Cerebellar nuclear complex (tissue), 1 donor: ENCODE measurements at places on chromosomes 13 and 19.

GRCh38 chr13:107743983-107744382 lies 471.4 kb downstream of the LIG4 start:
- no peak for DNase-seq

GRCh38 chr13:46571189-46571908 lies 18.4 kb downstream of the LRCH1 start:
- DNase-seq, result peak; percentile 54

- DNase-seq, result no peak
These were observed 14.5 kb downstream of the ARHGEF7 start for GRCh38 chr13:111129465-111130115.

- no peak for DNase-seq
These were observed 8.0 kb upstream of the GPR183 start for GRCh38 chr13:99315186-99315585.

DNA sequence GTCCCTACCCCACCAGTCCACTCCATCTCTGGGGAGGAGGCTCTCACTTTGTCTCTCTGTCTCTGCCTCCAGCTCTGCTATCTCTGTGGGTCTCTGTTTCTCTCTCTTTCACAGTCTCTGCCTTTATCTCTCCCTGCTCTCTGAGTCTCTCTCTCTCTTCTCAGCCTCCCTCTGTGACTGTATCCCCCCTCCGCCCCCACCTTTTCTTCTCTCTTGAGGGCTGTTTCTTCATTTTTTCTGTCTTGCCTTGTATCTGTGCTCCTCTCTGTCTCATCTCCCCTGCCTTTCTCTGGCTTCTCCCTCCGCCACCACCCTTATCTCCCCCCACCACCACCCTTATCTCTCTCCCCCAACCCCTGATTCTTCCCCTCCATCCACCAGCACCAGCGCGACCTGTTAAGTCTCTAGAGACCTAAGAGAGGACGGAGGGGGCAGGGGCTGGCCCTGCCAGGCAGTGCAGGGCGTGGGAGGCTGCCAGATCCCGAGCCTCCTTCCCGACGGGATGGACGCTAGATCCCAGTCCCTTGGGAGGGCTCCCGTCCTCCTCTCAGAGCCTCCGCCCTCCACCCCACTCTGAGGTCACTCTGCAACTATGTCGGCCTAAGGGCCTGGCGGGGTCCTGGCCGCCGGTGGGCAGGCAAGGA lies 1.0 kb downstream of the AXL start:
- DNase-seq, result no peak

- no peak for DNase-seq
These were observed 15.0 kb downstream of the MAU2 start for GRCh38 chr19:19335408-19336158.

- DNase-seq, result no peak
These were observed 661 bp upstream of the MIR17HG start for GRCh38 chr13:91346850-91347201.

DNA sequence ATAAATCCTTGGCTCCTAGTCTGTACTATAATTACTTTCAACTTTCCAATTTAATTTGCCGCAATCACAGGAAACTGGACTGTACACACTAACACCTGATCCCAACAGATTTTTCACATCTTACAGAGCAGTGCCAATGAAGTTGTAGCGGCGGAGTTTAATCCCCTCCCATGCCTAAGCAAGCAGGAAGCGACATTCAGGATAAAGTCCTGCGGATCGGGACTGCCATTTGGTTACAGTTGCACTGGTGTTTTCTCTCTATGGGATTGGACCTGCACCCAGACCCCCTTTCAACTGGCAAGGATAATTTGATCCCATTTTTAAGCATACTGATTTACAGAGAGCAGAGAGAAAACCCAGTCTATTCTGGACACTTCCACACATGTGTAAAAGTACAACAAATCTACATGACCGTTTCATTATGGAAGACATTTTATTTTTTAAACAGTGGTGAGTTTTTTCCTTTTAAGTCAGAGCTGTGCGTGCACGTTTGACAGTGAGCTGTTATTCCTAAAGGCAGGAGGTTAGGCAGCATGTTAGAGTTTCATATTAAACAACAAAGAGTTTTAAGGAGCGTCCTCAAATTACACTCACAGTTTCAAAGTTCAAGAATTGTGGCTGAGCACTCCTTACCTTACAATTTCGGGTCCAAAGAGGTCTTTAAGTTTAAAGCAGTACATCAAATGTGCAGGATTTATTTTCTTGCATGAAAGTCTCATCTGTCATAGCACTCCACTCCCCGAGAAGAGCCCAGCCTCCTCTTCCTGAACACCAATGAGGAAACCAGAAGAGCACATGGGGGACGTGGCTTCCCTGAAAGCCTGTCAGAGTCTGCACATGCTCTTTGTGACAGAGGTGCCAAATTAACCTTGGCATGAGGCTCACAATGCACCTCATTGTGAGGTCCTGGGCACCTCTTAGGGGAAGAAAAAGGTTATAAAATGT lies 141.6 kb upstream of the RFC3 start:
- DNase-seq, result no peak

- no peak for DNase-seq
These were observed 161.7 kb downstream of the FGF14 start for GRCh38 chr13:102240110-102240509.

DNA sequence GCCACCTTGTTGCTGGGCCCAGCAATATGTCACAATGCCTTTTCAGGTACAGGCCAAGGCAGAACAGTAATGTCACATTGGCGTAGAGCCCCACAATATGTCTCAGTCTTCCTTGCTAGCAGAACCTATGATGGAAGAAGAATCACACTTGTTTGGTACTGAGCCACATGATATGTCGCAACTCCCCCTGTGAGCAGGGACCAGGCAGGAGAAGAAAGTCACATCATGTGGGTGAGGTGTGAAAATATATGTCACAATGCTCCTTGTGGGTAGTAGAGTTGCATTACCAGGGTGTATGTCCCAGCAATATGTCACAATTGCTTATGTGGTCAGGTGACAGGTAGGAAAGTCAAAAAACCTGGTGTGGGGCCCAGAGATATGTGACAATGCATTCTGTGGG lies 7.1 kb upstream of the ZNF91 start:
- no peak for DNase-seq

GRCh38 chr13:109728791-109729731 lies 57.3 kb downstream of the IRS2 start:
- DNase-seq, result no peak

DNA sequence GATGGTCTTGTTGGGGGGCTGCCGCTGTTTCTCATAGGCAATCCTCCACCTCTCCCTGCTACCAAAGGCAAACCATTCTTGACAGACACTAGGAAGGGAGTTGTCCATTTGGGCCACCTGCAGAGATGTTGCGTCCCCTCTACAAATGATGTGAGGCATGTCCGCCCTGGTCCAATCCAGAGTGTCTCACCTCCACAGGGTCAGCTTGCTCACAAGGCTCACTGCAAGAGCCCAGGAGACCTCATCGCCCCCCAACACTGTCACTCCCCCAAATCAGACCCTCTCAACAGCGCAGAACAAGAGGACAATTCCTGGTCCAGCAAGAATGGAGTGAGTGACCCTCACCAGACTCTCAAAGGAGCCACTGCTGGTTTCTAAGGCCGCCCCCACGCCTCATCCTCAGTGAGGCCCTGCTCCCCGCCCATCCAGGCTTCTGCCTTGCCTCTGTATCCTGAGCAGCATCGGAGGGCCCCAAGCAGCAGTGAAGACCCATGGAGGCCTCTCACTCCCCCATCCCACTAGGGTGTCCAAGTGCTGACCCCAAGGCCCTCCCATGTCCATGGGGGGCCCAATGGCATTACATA lies 6.5 kb downstream of the HNRNPL start:
- no peak for DNase-seq

- DNase-seq, result no peak
These were observed 11.4 kb downstream of the PTGIR start for GRCh38 chr19:46613525-46613924.

DNA sequence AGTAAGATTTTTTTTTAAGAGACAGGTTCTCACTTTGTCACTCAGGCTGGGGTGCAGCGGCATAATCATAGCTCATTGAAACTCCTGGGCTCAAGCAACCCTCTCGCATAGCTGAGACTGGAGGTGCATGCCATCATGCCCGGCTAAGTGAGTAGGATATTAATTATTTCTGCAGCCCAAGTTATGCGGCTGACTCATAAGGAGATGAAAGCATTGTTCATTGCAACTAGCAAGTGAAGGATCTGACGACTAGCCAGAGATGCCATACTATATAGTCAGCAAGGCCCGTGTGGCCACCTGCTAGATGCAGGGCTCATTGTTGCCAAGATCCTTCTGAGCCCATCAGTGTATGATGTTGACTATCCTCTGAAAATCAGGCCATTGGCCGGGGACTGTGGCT lies 45.2 kb downstream of the ABCC4 start:
- DNase-seq, result no peak

DNA sequence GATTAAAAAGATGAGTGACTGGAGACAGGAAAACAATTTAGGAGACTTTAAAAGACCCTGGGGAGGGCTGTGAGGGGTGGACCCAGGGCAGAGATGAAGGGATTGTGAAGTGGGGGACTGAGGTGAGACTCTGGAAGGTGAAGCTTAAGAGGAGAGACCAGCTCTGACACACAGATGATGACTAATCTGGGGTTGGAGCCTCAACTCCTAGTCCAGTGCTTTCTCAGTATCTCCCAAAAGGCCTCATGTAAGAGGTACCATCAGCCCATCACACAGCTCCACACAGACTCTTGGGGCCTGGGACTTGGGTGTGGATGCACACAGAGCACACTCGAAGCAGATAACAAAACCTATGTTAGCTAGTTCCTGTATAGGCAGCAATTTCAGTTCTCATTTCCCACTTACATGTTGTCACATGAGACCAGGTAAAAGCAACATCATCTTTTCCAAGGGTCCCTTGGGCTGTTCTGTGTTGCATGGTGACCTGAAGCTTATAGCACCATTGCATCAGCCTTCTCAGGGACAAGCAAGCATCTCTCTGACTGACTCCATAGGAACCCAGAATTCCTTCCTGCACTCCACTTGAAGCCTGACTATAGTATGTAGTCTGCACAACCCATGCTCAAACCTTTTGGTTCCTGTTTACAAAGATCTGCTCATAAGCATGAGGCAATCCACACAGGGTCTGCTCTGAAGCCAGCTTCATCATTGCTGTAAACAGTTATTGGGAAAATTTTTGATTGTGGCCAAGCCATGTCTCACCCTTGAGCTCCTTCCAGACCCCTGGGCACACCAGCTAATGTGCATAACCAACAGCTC lies 88.6 kb upstream of the MYCBP2 start:
- no peak for DNase-seq

DNA sequence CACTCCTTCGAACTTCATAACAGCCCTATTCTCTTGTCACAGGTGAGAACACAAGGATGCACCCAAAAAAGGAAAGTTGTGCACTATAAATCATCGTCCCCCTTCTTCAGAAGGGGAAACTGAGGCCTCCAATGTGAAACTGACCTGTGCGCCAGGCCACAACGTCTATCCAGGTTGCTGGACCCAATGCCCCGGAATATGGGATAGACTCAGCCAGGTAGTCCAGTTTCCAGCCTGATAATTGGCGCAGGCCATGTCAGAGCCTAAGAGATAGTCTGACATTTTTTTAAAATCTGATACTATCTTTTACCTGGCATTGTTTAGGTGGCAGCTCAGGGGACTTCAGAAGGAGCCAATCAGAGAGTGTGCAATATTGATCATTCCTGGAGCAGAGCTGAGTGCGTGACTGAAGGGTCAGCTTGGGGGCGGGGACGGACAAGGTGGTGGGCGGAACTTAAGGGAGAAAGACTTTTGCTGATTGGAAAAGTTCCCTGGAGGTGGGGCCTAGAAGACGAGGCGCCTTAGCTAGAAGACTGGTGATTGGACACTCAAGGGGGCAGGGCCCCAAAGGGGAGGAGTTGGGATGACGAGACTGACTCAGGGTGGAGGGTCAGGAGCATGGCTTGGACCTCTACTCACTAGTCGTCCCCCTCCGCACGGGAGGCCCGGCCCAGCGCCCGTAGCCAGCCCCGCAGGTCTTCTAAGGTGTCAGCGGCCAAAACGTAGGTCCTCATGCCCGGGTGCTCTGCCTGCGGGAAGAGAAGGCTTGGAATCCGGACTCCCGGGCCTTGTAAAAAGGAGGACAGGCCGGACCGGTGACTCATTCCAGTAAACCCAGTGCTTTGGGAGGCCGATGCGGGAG lies 8.5 kb downstream of the PLEKHA4 start:
- DNase-seq, result no peak

DNA sequence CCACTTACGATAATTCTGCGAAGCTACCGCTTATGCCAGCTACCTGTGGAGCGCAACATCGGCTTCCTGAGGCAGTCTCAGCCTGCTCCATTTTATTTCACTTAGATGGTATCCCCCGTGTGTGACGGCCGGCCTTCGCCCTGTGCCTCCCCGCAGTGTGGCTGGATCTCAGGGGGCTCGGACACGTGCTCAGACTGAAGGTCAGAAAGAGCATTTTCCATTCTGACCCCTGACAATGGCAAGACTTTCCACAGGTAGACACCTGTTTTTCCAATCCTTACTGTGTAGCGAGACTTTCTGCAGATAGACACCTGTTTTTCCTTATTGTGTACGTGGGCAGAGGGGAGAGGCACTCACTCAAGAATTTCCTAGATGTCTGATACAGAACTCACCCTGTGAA lies 52.7 kb downstream of the ATP11A start:
- no peak for DNase-seq

GRCh38 chr19:36604656-36605100 lies 435 bp upstream of the ZNF382 start:
- DNase-seq, result no peak

DNA sequence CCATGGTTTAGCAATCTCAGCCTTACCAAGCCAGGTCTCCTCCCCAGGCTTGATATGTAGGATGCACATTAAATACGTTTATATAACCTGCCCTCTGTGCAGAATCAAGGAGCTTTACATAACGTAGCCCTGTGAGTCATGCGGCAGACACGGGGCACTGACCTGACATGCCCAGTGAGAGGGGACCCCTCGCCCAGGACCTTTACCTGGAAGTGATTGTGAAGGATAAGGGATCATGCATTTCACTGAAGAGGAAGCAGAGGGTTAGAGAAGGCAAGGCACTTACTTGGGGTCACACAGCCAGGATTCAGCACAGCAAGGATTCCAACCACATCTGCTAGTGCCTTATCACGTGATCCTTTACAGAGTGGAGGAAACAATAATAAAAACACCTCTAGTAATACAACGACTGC lies 18.9 kb upstream of the FOSB start:
- no peak for DNase-seq

GRCh38 chr19:47323872-47324271 lies 8.1 kb upstream of the C5AR2 start:
- DNase-seq, result no peak

- DNase-seq, result no peak
These were observed 28.4 kb downstream of the DIAPH3 start for GRCh38 chr13:60135344-60135743.

DNA sequence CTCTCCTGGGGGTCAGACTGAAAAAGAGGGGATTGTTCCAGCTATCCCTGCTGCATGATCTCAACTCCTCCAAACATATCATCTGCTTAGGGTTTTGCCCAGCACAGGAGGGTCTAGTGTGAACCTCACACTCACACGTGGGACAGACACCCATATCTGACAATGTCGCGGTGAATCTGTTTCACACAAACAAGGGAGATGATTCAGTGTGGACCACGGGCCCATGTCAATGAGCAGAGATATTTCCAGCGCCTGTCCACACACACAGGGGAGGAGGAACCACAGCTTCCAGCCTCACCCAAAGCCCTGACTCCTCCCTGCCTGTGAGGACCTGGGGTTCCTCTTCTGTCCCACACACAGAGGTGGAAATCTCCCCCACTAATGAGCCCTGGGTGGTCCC lies 29.6 kb upstream of the KIR3DL3 start:
- DNase-seq, result no peak

GRCh38 chr19:14561847-14562351 lies 10.0 kb downstream of the NDUFB7 start:
- no peak for DNase-seq

GRCh38 chr13:42028113-42028799 lies 20.2 kb upstream of the DGKH start:
- DNase-seq, result no peak
